CD4-positive, alpha-beta T cell treated with Interferon gamma for 1 hour (primary cell): ENCODE measurements at places on chromosomes 13 and 19.

DNA sequence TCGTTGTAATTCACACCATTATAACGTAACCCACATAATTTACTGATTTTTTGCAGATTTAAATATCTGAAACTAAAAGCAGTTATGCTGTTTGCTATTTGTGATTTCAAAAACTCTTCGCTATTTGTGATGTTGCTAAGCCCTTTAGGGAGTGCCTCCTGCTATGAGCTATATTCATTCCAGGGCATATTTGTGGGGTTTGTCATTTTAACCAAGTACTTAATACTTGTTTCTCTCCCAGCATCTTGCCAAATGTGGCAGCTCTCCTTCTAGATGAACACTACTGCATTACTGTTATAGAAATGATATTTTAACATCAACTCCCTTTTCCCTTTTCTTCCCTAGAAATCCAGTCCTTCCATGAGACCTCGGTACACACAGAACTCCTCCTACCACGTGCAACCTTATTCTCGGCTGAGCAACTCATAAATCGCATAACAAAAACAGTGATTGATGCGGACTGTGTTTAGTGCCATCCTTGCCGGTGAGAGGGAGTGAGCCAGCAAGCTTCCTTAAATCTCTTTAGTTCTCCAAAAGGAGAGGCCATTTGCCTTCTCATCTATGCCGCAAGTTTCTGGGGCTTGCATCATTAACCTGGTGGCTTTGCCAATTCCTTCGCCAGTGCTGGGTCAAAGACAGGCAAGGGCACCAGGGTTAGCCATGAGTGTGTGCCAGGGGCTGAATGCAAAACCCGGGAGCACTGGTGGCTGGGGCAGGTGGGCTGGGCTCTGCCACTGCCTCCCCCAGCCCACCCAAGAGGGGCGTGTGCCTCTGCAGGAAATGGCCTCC, 33.4 kb downstream of the RFX2 start:
- peak; percentile 39 for DNase-seq

GRCh38 chr19:56643460-56643955, 549 bp downstream of the SMIM17 start:
- no peak for DNase-seq

- DNase-seq, result no peak
Observed at GRCh38 chr13:38685431-38685830, 1.4 kb upstream of the FREM2 start.

DNA sequence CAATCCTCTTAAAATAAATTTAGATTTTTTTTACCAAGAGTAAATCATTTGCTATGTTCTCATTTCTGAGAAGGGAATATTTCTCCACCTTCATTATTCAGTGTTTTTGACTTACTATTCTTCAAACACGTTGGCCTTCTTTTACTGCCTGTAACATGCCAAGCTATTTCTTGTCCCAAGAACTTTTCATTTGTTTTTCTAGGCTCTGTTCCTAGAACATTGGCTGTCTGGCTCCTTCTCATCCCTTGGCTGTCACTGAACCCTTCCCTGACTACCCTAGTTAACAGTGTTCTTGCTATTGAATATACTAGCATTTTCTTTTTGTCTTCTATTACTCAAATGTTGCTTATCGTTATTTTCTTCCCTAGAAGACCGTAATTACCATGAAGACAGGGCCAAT, 248.1 kb downstream of the ITGBL1 start:
- DNase-seq, result no peak

- no peak for DNase-seq
Observed at GRCh38 chr13:95723438-95723837, 46.5 kb downstream of the DNAJC3 start.

DNA sequence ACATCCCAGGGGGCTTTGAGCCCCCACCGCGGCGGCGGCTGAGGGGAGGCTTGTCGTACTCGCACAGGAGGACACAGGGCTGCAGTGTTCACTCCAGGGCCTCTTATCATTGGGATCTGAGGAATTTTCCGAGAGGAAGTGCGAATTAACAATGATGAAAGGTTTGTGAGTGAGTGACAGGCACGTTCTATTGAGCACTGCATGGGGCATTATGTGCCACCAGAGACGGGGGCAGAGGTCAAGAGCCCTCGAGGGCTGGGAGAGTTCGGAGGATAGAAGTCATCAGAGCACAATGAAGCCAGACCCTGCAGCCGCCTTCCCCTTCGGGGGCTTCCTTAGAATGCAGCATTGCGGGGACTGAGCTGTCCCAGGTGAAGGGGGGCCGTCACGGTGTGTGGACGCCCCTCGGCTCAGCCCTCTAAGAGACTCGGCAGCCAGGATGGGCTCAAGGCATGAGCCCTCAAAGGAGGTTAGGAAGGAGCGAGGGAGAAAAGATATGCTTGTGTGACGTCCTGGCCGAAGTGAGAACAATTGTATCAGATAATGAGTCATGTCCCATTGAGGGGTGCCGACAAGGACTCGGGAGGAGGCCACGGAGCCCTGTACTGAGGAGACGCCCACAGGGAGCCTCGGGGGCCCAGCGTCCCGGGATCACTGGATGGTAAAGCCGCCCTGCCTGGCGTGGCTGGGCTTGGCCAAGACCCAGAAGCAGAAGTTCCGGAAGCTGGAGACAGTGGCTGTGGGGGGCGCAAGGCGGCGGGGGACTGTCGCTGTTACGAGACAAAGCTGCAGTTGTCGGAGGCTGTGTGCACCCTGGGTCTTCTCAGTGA, 53.9 kb downstream of the MCF2L start:
- DNase-seq, result no peak

GRCh38 chr13:39875111-39875987, 219.9 kb downstream of the COG6 start:
- no peak for DNase-seq

DNA sequence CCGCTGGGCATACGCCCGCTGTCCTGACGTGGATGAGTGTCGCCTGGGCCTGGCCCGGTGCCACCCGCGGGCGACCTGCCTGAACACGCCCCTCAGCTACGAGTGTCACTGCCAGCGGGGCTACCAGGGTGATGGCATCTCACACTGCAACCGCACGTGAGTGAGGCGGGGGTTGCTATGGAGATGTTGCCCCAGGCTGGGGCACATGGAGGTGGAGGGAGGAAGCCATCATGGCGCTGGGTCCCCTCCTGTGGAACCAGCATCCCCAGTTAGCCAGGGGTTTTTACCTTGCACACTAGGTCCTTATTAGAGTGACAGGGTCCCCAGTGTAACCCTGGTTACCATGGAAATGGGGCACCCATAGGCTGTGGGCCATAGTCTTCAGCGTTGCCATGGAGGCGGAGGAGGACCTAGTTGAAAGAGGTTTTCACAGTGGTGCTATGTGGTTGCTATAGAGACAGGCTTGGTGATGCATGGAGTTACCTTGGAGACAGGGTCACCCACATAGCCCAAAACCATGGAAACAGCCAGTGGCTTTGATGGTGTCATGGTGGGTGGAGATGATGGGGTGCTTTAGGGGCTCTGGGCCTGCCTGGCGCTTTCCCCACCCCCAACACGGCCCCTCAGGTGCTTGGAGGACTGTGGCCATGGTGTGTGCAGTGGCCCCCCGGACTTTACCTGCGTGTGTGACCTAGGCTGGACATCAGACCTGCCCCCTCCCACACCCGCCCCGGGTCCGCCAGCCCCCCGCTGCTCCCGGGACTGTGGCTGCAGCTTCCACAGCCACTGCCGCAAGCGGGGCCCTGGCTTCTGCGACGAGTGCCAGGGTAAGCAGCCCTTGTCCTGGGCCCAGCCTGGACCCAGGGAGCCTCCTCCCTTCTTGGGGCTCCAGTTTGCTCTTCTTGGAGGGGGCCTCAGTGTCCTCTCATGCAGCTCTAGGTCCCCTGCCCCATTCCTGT, 27.1 kb downstream of the MEGF8 start:
- DNase-seq, result peak; percentile 38

DNA sequence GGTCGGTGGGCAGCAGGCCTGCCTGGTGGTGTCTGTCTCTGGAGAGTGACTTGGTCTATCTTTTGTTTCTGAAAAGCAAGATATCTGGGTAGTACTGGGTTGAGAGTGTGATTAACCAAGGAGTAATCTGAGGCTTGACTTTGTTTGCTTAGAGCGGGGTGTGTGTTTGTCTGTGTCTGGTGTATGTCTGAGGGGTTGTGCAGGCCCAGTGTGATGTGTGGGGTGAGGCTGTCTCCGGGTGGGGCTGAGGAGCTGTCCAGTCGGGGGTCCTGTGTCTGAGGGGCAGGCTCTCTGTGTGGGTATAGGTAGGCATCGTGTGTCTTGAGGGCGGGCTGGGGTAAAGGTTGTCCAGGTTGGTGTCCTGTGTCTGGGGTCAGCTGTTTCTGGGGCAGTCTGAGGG, 11.1 kb upstream of the TIMM50 start:
- DNase-seq, result no peak

DNA sequence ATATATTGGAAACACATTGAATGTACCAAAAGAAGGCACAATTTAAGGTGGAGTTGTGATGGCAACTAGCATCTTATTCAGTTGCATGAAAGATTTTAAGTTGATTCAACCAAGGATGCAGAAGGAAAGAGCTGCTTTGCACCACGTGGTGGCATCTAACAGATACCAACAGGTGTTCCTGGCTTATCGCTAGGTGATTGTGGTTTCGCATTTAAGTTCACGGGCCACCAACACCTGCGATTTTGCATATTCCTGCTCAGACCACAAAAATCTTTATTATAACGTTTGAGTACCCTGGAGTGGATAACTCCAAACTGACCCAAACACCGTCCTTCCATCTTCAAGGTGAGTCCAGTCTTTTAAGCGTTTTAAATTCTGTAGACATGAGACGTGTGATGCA, 45.3 kb downstream of the RGCC start:
- peak; percentile 18 for DNase-seq

DNA sequence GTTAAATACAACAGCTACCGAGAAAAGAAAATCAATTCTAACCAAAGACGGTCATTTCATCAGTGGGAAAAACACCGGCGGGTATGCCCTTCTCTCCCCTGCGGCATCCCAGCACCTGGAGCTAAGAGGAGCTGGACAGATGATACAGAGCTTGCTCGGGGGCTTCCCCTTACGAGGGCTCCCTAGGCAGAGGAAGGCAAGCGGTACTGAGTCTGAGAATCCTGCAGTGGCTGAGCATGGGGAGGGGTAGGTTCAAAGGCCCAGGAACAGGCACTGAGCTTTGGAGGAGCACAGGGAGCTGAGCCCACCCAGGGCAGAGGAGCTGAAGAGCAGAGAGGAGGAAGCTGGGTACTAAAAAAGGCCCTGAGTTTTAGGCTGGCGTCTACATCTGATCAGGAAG, 12.7 kb downstream of the STK24 start:
- no peak for DNase-seq

GRCh38 chr19:23345838-23346237, 49.4 kb downstream of the ZNF91 start:
- DNase-seq, result no peak

GRCh38 chr19:2097886-2098327, 1.2 kb downstream of the IZUMO4 start:
- DNase-seq, result no peak

- DNase-seq, result no peak
Observed at GRCh38 chr19:51036519-51036918, 1.7 kb upstream of the KLK12 start.

GRCh38 chr13:61795580-61795979, 379.9 kb upstream of the PCDH20 start:
- DNase-seq, result no peak

DNA sequence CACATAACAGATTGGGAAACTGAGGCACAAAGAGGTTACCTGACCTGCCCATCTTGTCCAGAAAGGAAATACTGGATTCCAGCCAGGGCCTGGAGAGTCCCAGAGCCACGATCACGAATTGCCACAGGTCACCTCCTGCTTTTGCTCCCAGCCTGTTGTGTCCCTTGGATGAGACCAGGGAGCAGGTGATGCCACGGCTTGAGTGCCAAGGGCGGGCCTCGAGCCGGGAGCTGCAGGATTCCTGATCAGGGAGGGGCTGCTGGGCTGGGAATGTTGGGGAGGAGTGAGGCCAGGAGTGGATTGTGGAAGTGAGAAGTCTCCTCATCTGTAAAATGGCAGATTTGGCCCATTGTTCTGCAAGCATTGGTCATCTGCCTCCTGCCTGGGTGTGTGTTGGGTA, 29.4 kb downstream of the DNM2 start:
- DNase-seq, result no peak

DNA sequence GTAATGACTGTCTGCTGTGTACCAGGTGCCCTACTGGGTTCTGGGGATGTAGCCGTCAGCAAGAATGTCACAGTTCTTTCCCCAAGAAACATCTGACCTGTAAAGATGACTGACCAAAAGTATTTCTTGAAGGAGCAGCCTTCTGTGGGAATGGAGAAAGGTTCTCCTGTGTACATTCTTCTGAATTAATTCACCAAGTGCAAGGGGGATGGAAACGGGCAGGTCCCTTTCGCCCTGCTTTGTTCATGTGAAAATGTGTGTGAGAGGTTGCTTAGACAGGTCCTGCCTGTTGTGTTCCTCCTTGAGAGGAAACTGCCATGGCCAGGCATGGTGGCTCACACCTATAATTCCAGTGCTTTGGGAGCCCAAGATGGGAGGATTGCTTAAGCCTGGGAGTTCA, 57.0 kb downstream of the SLC7A9 start:
- no peak for DNase-seq

GRCh38 chr19:10346509-10346908, 7.1 kb upstream of the ICAM3 start:
- DNase-seq, result peak; percentile 61

- no peak for DNase-seq
Observed at GRCh38 chr19:19427944-19428343, 22.5 kb downstream of the GATAD2A start.

- DNase-seq, result peak; percentile 83
Observed at GRCh38 chr19:44741841-44742329, 6.6 kb upstream of the BCL3 start.

DNA sequence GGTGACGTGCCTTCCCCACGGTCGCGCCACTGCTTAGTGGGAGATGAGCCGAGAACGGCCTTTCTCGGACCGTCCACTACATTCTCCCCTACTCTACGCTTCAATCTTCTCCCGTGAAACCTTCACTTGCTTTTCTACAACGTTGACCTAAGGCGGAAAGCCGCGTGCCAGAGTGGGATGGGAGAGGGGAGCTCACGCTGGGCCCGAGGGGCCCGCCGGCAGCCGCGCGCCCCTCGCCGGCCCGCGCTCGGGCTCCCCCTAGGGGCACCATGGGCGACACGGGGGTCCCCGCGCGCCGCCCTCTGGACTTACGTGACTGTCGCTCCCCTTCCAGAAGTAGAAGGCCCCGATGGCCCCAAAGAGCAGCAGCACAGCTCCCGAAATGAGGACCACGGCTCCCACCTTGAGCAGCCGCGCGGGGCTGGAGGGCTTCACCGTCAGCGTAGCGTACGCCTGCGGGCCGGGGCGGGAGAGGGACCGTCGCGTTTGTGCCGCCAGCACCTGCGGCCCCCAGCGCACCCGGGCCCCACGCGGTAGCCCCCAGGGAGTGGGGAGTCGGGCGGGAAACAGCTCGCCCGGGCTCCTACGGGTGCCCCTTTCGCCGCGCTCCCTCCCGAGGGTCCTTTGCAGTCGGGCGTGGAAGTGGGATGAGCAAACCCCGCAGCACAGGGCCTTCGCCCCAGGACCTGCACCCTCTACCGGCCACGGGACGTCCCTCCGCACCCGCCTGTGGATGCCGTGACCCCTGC, 727 bp downstream of the CNMD start:
- DNase-seq, result no peak

GRCh38 chr19:19465436-19466070, 49.8 kb downstream of the TSSK6 start:
- DNase-seq, result no peak

GRCh38 chr13:45055198-45055901, 65.0 kb upstream of the GTF2F2 start:
- DNase-seq, result no peak

- DNase-seq, result no peak
Observed at GRCh38 chr13:99226513-99226912, 25.9 kb downstream of the UBAC2 start.
